ENCODE measurements at places on chromosomes 16 and 17.

DNA sequence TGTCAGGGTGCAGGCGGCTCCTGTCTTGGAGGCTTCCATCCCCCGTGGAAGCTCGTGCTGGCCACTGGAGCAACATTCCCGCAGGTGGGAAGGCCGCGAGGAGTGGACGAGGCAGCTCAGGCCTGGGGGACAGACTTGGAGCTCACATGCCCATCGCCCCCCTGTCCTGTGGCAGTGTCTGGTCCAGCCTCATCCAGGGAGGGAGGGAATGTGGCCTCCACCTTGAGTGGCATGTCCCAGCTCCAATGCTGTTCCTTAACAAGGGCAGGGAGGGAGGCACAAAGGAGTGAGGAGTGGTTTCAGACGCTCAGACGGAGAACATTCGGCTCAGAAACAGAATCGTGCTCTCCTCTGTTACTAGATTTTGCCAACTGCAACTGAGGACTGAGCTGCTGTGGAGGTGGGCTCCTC is 159.4 kb upstream of the CHMP6 start:
- peak; percentile 52 for DNase-seq

- no peak for DNase-seq
Observed at GRCh38 chr16:78903843-78904242, 696.7 kb downstream of the MAF start.

DNA sequence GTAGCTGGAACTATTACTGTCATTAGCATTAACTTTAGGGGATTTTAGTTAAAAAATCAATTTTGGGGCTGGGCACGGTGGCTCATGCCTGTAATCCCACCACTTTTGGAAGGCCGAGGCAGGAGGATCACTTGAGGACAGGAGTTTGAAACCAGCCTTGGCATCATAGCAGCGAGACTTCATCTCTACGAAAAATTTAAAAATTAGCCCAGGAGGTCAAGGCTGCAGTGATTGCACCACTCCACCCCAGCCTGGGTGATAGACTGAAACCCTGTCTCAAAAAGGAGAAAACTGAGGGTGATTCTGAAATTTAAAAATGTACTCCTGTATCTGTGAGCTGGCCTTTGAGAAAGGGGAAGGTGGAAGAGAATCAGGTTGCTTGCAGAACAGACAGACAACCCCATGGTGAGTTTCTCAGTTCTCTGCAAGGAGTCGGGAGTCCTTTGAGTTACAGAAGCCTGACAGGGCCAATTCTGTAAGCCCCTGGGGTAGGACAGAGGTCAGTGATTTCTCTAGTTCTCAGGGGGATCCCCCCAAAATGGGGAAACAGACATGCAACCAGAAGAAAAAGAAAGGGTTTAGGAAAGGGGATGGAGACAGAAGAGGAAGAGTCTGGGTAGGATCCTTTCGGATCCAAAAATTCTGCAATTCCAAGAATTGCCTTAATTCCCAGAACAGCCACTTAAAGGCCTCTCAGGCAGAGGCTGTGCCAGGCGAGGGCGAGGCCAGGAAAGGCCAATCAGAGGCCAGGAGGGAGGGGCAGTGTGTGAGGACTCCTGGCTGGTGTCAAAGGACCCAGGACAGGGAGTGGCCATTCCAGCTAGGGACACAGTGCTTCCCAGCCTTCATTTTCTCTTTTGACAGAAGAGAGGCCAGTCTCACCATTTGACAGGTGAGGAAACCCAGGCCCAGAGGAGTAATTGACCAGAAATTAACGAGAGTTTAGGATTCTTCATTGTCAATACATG is 6.7 kb downstream of the NUPR1 start:
- DNase-seq = no peak

DNA sequence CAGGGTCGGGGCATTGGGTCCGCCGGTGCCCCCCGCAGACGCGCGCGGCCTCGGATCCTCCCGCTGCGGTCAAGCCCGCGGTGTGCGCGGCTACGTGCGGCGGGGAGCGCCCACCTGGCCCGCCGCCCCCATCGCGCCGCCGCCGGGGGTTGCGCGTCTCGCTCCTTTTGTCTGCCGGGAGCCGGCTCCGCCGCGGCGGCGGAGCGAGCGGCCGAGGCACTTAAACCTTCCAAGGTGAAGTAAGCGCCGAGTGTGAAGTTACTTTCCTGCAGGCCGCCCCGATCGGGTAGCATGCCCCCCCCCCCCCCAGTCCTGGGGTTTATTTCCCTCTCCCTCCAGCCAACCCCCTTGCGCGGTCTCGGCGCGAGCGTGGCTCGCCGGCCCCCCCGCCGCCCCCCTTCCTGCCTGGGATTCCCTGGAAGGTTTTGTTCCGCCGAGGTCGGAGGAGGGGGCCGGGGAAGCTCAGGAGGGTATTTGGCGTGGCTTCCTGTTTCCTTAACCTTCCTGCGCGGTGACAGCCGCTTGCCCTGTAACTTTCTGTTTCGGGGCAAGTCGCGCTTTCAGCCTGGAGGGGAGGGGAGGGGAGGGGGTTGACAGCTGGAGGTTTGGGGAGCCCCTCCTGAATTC is 56.6 kb upstream of the GSE1 start:
- no peak for DNase-seq
